Bronchial epithelial cell (primary cell): ENCODE measurements at places on chromosomes 1 and 21. TPM values are rescaled to one million over a fixed set of nuclear protein-coding genes. Genes with fewer than 3 reads are reported as not detected.

DNA sequence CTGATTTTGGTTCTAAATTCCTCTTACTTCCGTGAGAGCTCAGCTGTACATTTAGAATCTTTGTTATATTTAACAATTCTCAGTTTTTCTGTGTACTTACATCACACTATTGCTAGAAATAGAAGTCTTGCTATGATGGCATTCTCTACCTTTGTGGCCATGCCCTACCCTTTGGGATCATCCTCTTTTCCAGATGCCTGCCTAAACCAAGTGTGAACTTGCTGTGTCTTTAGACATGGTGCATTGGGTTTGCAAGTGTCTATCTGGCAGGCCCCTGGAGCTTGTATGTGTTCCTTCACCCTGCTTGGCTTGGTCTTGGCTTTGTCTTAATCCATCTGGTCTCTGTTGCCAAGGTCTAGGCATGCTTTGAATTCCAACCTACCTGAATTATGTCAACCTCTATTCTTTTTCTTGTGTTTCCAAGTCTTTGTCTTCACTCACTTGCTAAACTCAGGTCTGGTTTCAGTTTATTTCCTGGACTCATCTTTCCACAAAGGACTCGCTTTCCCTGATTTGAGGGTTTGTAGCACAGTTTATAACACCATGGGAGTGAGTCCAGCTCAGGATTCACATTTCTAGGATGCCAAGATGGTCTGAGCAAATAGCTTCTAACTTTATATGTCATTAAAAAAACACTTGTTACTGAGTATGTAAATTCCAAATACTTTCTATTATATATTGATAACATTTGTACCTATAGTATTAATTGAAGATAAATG lies 20.6 kb upstream of the APOBEC4 start:
- DNase-seq, result no peak

- no peak for DNase-seq
Measured at GRCh38 chr1:236209185-236209584, 66.8 kb downstream of the GPR137B start.

DNA sequence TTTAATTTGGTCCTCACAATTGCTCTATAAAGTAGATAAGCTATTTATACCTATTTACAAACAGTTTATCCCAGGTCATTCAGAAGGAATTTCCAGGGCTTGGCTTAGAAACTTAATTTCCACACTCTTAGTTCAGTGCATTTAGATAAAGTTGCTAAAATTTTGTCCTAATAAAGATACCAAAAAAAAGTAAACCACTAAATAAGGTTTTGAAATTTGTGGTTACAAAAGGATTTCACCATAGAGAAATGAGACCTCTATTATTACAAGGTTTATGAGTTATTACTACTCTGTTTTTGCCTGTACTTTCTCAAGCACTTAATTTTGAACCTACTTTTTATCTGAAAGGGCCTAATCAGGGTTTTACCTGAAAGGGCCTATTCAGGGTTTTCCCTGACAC lies 22.4 kb downstream of the PTPN22 start:
- no peak for DNase-seq

DNA sequence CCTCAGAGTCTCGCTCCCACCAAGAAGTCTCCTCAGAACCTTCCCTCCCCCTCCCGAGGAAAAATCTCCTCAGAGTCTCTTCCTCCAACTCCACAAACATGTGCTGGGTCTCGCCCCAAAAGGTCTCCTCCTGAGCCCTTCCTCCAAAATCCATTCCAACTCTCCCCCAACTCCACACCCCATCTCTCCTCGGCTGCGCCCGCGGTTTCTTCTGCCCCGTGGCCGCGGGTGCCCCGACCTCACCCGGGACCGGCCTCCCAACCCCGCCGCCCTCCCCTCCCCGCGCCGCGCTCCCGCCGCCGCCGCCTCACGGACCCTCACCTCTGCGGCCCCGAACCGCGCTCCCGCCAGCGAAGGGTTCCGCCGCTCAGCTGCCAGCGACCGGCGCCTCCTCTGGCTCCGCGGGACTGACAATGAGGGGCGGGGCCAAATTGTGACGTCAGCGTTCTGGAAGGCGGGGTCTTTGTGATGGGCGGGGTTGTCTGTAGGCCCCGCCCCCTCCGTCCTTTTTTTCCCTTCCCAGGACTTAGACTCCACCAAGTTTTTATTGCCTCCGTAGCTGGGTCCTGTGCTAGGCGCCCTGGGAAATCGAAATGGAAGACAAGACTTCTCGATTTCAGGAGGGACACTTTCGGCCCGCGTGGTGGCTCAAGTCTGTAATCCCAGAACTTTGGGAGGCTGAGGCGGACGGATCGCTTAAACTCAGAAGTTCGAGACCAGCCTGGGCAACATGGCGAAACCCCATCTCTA lies at the start of gene LUZP1:
Gene LUZP1, minus strand, starts transcription at position 412 of the 750 bp plus-strand sequence.
- peak; percentile 51 for DNase-seq

- no peak for DNase-seq
Measured at GRCh38 chr21:38444691-38445090, 53.6 kb downstream of the ERG start.

GRCh38 chr1:86471291-86471690 lies 2.6 kb downstream of the CLCA1 start:
- no peak for DNase-seq

DNA sequence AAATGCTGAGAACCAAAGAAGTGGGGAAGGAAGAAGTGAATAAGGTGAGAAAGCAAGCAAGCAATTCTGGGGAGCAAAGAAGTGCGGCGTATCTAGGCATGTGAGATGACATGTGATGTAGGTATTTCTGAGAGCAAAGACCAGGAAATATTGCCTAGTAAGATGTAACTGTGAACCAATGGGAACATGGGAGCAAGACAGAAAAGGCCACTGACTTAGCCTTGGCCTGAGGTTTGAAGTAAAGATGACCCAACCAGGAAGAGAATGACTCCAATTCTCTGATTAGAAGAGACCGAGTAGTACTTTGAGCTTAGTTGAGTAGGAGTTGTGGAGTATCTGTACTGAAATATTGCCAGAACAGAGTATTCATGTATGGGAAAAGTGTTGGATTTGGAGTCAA lies 31.1 kb downstream of the SLAMF6 start:
- DNase-seq, result no peak

The C1orf167 gene
- total RNA-seq, result not detected in 2 replicates

DNA sequence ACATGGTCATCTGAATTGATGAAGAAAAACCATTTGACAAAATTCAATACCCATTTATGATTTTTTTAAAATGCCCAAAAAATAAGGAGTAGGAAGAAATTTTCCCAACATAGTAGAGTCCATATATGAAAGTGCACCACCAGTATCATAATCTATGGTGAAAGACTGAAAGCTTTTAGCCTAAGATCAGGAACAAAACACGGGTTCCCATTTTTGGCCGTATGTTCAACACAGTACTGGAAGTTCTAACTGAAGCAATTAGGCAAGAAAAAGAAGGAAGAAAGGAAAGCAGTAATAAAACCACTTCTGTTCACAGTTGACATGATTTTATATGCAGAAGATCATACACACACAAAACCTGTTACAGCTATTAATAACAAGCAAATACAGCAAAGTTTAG lies 227.8 kb upstream of the RAB4A start:
- no peak for DNase-seq

The ZNF648 gene
- not detected in 2 replicates for total RNA-seq
